ENCODE measurements at places on chromosomes 1 and 21.

- peak; percentile 24 for DNase-seq
Measured at GRCh38 chr1:41241354-41241748, 755 bp downstream of the SCMH1 start.

DNA sequence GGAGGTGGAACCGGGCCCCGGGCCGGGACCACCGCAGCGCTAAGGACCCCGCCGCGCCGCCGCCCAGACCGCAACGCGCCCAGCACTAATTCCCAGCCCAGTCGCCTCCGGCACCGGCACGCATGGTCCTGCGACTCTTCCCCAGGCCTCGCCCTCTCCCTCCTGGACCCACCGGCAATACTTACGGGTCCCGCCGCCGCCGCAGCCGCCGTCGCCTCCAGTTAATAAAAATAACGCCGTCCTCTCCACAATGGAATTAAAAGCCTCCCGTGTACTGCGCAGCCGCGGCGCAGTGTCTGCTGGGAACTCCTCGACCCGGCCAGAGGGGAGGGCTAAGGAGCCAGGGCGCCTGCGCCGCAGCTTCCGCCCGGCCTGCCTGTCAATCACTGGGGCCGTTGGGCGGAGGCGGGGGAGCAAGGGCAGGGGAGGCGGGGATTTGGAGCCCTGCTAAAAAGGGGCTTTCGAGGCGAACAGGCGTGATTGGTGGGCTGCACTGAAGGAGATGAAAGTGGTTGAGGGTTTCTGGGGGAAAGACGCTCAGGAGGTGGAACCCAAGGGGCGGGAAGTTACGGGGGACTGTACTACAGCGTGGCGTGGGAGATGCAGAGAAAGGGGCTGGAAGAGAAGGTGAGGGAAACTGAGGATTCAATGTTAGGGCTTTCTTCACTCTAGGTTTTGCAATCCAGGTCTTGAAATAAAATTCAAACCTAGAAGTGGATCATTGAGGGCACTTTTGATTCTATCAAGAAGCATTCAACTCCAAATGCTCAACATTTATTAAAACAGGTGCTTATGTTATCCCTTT lies at the start of gene ZNF281:
Gene ZNF281 (minus strand): TSS at position 276 of the 805 bp plus-strand sequence. CDS start 331 bp downstream, outside the sequence.
- peak; percentile 94 for DNase-seq

- DNase-seq, result no peak
Measured at GRCh38 chr1:207070811-207071210, 17.7 kb downstream of the PFKFB2 start.

DNA sequence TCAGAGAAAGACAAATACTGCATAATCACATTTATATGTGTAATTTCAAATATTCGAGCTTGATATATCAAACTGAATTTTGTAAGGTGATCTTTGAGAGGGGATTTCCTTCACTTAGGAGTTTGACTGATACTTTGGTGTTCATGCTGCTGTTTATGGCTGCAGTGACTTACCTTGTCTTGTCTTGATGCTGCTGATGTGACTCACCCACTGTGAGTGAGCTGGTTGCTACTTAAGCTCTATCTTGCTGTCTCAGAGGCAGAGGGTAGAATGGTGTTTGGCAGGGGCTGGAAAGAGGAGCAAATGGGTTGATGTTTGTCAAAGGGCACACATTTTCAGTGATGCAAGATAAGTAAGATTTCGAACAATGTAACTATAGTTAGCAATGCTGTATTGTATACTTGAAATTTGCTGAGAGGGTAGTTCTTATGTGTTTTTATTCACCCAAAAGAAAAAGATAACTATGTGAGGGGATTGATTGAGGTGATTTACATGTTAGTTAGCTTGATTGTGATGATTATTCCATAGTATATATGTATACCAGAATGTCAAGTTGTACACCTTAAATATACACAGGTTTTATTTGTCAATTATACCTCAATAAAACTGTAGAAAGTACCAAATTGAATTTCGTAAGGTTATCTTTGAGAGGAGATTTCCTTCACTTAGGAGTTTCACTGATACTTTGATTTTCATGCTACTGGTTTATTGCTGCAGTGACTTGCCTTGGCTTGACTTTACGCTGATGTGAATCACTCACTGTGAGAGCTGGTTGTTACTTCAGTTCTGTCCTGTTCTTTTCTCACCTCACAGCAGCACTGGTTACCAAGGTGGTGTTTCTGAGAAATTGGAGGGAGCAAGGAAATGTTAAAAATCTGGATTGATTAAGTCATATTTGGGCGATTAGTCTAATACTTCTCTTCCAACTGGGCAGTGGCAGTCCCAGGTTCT lies 94.5 kb upstream of the SLC5A9 start:
- no peak for DNase-seq

DNA sequence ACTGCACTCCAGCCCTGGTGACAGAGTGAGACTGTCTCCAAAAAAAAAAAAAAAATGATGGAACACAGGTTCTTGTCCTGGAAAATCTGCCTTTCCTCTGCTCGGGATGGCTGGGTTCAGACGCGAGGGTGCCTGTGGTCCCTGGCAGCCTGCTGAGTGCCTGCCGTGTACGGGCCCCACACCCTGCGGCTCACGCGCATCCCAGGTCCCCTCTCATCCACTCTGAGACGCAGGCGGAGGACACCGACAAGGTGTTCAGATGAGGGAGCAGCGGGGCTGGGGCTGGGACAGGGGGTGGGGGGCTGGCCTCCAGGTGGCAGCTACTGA lies 4.3 kb upstream of the ANKRD65 start:
- no peak for DNase-seq

DNA sequence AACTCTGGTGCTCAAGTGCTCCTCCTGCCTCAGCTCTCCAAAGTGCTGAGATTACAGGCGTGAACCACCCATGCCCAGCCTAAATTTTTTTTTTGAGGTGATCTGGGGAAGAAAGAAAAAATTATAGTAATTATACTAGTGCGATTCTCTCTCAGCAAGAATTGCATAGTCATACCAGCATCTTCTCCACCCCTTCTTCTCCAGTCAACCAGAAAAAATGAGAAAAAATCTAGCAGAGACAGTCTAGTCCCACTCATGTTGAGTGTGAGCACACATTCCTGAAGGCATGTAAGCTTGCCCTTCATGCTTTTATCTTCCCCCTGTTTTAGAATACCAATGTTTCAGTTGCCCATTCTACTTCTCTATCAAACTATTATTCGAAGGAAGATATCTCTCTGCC lies 207.6 kb downstream of the S1PR1 start:
- DNase-seq, result no peak
